ENCODE measurements at places on chromosomes 12 and 14.

GRCh38 chr12:27009881-27010301 lies 4.3 kb downstream of the TM7SF3 start:
- no peak for DNase-seq

GRCh38 chr14:62146030-62146429 lies 383.8 kb downstream of the SNAPC1 start:
- no peak for DNase-seq

DNA sequence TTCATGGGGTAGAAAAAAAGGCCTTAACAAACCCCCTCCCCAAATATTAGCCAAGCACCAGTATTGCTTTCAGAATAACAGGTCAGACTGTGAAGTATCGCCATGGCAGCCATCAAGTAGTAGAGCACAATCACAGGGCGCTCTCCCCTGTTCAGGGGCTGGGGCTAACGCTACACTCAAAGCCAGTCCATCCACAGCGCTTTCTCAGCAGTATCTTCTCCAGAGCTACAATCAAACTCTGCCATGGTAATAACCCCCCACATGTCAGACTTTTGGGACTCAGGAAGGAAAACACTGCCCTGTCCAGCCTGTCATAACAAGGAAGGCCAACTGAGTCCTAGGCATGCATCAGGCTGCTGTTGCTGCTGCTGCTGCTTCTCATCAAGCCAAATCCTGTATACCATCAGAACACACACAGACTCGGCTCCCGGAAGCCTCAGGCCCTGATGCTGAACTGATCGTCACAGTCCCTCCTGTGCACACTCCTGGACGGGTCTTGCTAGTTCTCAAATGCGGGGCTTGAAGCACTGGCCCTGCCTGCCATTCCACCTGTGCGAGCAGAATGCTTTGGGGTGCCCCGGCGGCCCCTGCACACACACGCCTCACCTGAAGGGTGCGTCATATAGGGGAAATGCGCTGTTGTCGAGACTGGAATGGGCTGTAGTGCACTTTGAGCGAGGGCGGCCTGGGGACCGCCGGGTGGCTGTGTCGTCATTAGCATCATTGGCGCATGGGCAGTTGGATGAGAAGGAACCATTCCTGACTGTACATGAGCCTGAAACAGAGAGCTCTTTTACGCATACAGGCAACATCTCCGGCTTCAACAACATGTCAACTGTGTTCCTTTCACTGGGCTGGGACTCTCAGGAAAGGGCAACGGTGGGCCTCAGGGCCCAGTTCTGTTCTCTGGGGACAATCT lies 47.6 kb downstream of the SH2B3 start:
- no peak for DNase-seq

- DNase-seq: no peak
Measured at GRCh38 chr12:91138337-91138920, 27.1 kb upstream of the LUM start.

DNA sequence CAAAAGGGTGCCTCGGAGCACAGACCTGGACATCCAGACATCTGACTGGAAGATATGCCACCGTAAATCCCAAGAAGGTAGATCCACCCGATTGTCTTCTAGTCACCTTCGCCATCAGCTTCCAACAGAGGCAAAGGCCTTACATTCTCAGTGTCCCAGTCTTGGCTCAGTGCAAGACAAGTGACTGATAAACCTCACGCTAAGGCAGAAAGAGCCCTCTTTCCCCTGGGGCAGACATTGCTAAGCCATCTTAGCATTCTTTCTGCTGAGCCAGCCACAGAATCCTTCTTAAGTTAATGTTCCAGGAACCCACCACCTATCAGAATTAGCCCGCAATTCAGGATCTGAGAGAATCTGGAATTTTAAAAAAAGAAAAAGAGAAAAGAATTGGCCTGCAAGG lies 4.3 kb upstream of the PLEKHG6 start:
- no peak for DNase-seq

DNA sequence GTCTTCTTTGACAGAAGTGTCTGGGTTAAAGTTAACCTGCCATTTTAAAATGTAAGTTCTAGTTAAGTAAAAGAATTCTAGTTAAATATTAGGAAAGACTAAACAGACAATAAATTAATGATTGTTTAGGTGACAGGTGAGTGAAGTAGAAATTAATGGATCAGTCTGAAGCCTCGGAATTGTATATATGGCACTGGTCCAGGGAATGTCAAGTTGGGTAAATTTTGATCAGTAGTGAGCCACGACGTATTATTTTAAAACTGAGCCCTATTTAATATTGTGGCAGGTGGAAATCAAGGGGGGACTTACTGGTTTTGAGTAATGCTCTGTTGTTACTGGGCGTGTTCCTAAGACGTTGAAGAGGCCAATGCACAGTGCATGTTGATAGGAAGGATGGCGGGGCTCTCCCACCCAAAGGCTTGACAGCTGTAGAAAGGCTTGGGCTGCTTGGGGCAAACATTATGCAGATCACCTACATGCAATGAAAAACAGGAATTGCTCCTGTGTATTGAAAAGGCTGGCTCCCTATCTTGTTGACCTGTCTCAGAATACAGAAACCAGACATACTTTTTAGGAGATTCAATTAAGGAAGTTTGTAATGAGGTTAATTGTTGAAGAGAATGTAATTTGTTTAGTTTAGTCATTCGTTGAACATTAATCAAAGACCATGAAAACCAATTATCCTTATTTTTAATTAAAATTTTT lies 5.9 kb upstream of the PPFIBP1 start:
- DNase-seq: no peak

- peak; percentile 76 for DNase-seq
Measured at GRCh38 chr14:72558721-72559120, 335.2 kb downstream of the DPF3 start.
